ENCODE measurements at places on chromosomes 1 and 21.

DNA sequence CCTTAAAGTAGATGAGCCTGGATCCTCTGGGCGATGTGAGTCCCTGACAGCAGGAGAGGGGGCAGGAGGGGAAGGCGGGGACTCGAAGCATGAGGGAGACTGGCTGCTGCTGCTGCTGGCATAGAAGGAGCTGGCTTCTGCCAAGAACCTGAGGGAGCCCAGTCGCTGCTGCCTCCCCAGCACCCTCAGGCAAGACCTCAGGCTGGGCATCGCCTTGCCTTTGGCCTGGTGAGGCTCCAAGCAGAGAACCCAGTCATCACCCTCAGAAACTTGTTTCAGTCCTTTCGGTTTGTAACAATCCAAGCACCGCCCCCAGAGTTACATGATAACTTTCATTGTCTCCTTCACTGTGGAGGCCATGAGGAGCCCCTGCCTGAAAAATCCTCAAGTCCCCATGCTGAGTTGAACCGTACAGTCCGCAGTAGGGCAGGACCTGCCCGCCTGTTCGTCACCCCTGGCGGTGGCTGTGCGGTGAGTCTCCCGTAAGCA is 38.8 kb downstream of the POFUT2 start:
- DNase-seq: peak; percentile 73

DNA sequence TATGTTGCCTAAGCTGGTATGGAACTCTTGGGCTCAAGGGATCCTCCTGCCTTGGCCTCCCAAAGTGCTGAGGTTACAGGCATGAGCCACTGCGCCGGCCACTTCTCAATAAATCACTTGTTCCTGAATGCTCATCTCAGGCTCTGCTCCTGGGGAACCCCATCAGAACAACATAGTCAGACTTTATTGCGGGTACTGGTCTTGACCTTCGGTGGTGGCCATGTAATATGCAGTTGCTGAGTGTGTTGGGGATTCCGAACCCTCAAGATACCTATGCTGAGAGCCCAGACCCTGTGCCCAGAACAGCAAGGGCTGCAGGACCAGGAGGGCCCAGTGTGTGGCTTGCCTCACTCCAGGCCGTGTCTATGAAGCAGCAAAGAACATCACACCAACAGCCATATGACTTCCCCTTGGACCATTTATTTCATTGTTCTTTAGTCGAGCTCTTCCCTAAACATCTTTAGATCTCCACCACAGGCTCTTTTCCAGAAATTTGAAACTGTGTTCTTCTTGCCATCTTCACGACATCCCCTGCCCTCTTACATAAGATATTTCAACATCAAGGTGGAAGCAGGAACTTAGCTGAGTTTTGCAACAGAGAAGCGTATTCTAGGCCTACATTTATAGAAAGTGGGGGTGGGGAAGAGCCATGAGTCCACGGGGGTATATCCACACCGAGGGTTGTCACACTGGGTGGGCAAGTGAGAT is 12.7 kb upstream of the SDHB start:
- DNase-seq: no peak

- DNase-seq: no peak
These were observed 79.3 kb downstream of the ST6GALNAC3 start for GRCh38 chr1:76153841-76154205.

DNA sequence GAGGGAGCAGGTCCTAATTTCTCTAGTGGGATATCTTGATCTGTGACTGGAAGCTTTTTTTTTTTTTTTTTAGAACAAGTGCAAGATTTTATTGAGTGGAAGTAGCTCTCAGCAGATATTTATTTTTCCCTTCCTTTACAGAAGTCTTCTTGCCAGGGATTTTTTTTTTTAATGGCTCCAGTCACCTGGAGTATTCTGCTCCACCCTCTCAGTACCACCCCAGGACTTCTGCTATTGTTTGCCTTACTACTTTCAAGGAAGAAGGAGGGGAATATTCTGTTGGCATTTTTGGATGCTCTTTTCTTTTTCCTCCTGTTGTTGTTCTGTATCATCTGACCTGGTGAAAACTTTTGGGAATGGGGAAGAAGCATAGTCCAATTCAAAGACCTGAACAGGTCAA is 23.1 kb upstream of the CYP2J2 start:
- no peak for DNase-seq

- DNase-seq: peak; percentile 55
These were observed 402.8 kb downstream of the MATN1 start for GRCh38 chr1:30320581-30320890.

DNA sequence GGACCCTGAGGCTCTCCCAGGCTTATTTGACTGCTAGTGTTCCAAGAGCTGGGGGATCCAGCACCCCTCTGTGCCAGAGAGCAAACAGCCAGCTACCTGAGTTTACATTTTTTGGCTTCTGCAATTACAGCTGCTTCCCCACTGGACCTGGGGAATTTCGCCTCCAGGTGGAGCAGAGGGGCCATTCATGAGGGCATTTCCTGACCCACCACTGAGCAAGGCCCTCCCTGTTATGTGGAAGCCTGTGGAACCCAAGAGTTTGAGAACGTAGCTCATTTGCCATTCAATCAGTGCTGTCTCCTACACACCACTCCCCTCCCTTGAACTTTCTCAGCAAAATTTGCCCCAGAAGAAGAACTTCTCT is 42.7 kb upstream of the TMEM51 start:
- no peak for DNase-seq

GRCh38 chr1:183931646-183932271 is 105.8 kb downstream of the COLGALT2 start:
- no peak for DNase-seq

GRCh38 chr1:163442895-163443294 is 121.1 kb downstream of the NUF2 start:
- DNase-seq: no peak

- no peak for DNase-seq
These were observed 24.3 kb upstream of the IFNAR2 start for GRCh38 chr21:33205476-33205875.

DNA sequence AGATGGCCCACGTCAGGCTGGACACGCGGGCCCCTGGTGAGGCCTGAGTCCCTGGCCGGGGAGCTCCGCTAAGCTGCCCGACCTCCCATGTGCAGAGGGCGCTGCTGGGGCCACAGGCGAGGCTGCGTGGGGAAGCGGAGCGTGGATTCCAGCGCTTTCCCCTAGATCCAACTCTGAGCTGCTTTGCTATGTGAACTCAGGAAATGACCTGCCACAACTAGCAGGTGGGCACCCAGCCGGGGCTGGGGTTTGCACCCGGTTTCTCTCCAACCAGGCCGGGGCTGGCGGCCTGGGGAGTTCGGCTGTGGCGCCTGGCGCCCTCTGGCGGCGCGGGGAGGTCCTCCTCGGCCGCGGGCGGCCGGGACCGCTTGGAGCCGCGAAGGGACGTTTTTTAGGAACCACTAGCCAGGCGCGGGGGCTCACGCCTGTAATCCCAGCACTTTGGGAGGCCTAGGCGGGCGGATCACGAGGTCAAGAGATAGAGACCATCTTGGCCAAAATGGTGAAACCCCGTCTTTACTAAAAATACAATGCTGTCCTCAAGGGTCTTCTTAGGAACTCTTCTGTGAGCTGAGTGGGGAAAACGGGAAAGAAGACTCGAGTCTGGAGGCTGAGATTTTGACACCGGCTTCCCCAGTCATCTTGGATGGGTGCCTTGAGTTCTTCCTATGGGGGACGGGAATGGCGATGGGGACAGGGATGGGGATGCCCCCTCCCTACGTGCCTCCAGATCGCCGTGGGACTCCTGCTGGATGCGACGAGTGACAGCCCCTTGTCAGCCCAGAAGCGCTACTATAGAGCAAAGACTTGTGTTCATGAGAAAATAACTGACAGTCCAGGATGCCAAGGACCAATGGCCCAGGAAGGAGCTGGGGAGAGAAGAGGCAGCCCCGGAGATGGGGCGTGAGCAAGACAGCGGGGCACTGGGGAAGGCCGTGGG is 12.6 kb downstream of the PYCR2 start:
- no peak for DNase-seq

DNA sequence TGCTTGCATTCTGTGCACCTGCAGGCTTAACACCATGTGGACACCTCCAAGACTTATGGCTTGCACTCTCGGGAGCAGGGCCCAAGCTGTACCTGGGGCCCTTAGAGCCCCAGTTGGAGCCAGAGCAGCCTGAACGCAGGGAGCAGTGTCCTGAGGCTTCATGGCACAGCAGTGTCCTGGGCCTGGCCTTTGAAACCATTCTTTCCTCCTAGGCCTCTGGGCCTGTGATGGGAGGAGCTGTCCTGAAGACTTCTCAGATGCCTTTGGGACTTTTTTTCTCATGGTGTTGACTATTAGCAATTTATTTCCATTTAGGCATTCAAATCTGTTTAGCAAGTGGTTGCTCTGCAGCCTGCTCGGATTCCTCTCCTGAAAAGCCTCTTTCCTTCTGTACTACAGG is 11.0 kb downstream of the RPTN start:
- no peak for DNase-seq

- no peak for DNase-seq
These were observed 142.6 kb upstream of the PALMD start for GRCh38 chr1:99503276-99503747.

GRCh38 chr1:229170778-229171505 is 100.0 kb upstream of the RAB4A start:
- no peak for DNase-seq

- no peak for DNase-seq
These were observed 91.2 kb downstream of the LMX1A start for GRCh38 chr1:165265196-165265838.

- DNase-seq: no peak
These were observed 4.5 kb downstream of the OVAAL start for GRCh38 chr1:180563026-180563827.

DNA sequence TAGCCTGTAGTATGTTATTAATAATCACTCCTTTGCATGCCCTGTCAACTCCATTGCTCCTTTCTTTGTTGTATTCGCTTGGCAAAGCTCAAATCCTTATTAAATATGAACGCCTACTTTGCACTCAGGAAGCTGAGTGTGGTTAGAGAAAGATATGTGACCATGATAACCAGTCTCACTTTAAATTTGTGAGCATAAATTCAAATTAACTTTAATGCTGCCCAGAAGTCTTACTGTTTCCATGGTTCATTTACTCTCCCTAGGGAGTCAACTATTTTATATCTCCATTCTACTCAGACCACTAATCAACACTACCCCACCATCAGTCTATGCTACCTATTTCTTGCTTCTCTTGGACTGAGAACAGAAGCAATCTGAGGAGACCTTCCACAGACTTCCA is 12.1 kb upstream of the EPHX4 start:
- DNase-seq: no peak

GRCh38 chr21:34802180-34802899 is 133.5 kb downstream of the CLIC6 start:
- DNase-seq: no peak

GRCh38 chr1:109517337-109517736 is 7.8 kb upstream of the AMIGO1 start:
- no peak for DNase-seq

DNA sequence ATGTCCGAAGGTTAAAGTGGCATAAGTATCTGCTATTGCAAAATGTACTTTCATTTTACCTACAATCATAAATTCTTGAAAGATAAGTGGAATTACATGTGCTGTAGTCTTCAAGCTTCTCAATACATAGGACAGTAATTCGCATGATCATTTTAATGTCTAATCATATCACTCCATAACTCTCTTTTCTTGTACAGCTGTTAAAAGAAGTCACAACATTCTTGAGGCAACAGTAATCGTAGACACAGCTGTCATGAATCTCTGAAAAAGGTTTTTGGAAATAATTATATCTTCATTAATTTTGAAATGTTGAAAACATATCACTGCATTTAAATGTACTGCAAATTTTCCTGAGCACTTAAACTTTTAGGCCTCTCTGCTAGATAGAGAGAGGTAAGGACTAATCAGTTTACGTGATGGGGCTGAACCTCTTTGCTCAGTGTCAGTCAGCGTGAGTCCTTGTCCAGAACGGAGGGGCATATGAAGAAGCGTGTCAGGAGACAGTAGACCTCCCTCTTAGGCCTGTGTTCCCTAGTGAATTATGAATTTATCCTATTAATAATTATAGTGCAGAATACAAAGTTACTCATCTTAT is 133.4 kb downstream of the NEK7 start:
- DNase-seq: no peak

- DNase-seq: peak; percentile 94
These were observed 16.4 kb downstream of the ARHGEF2 start for GRCh38 chr1:155961937-155962336.

DNA sequence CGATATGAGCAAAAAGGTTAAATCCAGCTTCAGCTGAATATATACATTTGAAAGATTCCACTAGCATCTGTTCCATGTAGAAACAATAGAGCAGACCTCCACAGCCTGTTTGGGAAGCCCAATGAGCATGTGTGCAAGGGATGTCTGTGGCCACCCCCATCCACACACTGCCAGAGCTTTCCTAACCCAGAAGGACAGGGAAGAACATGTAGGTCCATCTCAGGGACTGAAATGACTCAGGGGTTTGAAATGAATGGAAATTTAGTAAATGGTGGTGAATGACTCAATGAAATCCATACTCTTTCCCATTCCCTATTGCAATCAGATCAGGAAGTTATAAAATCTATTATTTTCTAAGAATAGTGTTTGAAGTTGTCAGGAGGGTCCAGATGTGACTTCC is 397.2 kb downstream of the DUSP10 start:
- DNase-seq: no peak

DNA sequence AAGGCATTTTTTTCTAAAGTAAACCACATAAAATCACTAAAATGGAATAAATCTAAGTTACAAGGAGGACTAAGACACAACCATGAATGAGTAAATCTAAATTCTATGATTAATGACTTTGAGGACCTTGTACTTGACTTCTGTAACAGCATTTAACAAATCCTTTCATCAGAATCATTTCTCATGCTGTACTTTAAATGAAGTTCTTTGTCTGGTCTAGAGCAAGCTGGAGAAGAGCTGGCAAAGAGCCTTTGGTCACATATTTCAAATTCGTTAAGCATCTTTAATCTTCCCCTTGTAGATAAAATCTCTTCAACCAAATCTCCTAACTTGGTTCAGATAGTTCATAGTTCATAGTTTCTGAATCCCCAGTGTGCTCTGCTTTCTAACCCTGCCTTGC is 405.4 kb downstream of the PTPRC start:
- DNase-seq: no peak

DNA sequence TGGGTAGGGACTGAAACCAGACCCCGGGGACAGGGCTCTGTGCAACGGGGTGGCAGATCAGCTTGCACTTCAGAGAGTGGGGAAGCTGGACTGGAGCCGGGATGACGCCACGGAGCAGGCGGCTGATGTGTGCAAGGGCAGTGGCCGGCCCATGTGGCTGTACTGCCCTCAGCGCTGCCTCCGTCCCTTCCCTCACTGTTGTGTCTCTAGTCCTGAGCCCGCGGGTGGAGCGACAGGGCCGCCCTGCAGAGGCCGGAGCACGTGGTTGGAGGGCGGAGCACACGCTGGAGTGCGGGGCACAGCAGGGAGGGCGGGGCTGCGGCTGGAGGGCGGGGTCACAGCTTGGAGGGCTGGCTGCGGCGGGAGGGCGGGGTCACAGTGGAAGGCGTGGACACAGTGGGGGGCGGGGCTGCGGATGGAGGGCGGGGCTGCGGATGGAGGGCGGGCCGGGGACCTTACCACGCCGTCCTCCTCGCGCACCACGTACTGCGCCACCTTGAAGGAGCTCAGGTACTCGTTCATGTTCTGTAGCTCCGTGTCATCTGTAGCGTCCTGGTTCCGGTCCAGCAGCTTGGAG is 52.4 kb downstream of the CHD5 start:
- no peak for DNase-seq

All from coronary artery (tissue), 2 donors.